ENCODE measurements at places on chromosomes 4 and X. TPM values are rescaled to one million over a fixed set of nuclear protein-coding genes. Genes with fewer than 3 reads are reported as not detected.

GRCh38 chr4:128450326-128451120, 162.9 kb upstream of the PGRMC2 start:
- no peak for DNase-seq

DNA sequence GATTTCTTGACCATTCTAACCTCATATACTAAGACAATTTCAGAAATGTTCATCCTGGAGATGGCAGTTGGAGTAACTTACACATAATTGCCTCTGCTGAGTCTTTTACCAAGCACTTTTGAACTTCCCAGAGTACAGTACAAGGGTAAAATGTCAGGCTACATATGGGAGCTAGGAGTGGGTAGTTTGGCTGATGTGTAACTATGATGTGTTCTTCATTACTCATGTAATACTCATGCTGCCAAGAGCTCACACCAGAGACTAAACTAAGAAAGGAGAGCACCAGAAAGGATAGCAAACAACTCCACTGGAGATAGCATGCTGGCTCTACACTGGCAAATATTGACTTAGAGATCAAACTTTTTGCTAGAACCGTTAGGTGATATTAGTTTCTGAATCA, 194.0 kb downstream of the PDGFRA start:
- no peak for DNase-seq

DNA sequence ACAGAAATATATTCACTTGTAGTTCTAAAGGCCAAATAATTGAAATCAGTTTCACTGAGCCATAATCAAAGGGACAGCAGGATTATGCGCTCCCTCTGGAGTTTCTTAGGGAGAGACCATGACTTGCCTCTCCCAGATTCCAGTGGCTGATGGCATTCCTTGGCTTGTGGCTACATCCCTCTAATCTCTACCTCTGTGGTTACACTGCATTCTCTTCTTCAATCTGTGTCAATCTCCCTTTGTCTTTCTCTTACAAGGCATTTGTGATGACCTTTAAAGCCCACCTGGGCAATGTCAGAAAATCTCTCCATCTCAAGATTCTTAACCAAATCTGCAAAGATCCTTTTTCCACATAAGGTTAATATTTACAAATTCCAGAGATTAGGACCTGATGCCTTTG, 260.2 kb downstream of the UNC5C start:
- DNase-seq, result no peak

GRCh38 chr4:107423677-107424405, 296.2 kb downstream of the PAPSS1 start:
- DNase-seq, result no peak

GRCh38 chrX:7132335-7133049, 15.0 kb upstream of the STS start:
- no peak for DNase-seq

DNA sequence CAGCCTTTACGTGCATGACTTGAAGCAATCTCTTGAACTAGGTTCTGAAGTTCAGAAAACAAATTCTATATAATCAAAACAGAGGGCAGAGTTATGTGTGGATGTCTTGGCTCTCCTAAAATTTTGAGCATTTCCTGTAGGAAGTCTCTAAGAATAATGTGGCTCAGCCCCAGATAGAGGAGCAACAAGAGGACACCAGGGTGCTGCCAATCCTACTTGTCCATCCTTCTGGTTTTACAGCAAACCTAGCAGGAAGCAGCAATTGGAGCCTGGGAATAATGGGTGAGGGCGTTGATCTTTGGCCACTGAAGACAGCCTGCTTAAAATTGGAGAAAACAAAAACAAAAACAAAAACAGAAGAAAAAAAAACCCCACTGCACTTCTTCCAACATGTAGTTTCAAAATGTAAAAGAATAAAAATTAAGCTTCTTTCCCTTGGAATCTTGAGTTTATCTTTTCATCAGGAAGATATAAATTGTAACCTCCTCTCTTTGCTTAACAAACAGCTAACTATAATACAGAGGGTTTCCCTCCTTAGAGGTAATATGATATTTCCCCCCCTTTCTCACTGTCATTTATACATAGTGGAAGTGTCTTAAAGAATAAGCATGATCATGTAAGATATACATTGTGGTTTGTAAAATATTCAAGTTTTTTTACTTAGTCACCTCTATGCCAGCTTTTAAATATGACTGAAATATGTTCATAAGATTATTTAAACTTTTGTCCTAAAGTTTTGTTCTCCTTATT, 130.6 kb downstream of the FBXO8 start:
- DNase-seq, result no peak

DNA sequence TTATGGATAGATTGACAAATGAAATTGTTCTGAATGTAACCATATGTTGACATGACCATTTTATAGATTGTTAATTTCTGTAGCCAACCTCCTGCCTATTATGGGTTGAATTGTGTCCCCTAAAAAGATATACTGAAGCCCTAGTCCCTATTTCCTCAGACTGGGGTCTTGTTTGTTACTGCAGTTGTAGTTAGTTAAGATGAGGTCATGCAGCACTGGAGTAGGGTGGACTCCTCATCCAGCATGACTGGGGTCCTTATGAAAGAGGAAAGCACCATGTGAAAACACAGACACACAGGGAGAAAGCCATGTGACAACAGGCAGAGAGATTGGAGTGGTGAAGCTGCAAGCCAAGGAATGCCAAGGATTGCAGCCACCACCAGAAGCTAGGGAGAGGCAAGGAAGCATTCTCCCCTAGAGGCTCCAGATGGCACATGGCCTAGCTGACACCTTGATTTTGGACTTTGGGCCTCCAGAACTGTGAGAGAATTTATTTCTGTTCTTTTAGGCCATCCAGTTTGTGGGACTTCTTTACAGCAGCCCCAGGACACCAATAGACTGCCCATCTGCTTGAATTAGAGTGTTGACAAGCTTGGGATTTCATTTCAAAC, 14.0 kb downstream of the MTM1 start:
- no peak for DNase-seq

DNA sequence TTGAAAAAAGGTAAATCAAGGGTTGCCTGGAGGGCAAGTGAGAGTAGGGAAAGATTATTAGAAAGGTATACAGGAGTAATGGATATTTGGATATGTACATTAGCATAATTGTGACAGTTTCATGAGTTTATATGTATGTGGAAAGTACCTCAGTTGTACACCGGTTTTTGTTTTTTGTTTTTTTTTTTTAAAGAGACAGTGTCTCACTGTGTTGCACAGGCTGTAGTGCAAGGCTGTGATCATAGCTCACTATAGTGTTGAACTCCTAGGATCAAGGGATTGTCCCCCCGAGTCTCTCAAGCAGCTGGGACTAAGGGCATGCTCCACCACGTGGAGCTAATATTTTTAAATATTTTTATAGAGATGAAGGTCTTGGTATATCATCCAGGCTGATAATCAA, 15.3 kb upstream of the HPGD start:
- no peak for DNase-seq

DNA sequence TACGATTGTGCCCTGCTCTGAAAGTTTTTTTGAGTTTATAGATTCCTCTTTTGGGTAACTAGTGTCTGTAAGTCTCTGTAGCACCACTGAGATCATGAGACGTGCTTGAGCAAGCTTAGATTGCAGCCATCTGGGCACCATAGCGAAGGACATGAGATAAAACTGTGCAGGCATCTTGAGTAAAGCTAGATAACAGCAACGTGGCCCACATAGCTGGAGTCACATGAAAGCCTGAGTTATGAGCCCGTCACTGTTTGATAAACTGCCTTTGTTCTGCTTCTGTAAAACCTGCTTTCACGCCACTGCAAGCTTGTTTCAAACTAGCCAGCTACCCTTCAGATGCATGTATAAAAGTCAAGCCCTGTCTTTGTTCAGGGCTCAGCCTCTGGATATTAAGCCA, 359.1 kb upstream of the CXorf51A start:
- DNase-seq, result no peak

DNA sequence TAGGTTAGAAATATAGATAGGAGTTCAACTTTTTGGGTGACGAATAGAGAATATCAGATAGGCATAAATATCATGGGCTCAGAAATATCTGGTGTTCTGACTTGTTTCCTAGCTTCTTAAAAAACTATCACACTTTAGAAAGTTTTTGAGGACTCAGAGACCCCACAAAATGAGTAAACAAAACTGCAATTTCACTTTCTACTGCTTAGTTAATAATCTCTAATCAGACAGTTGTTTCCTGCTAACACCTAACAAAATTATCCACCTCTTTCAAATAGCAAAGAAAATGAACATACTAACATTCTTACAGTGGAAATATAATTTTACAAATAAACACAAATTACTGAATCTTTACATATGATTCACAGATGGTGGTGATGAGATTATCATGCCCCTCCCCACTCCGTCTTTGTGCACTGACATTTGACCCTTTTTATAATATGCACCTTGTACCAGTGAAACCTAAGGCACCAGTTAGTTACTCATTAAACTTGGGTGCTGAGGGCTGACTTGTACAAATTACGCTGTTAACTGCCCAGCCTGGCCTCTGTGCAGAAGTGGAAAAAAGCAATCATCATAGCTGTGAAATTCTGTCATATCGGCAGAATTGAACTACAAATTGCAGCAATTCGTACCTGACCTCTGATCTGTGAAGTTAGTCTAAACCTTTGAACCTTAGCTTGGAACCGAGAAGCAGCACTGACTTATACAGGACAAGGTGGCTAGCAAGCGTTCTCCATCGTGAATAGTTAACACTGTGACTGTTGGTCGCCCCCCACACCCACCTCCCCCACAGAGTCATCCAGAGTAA, 138.7 kb downstream of the CHRNA9 start:
- no peak for DNase-seq

GRCh38 chr4:104447294-104447693, 47.4 kb downstream of the CXXC4 start:
- DNase-seq, result no peak

DNA sequence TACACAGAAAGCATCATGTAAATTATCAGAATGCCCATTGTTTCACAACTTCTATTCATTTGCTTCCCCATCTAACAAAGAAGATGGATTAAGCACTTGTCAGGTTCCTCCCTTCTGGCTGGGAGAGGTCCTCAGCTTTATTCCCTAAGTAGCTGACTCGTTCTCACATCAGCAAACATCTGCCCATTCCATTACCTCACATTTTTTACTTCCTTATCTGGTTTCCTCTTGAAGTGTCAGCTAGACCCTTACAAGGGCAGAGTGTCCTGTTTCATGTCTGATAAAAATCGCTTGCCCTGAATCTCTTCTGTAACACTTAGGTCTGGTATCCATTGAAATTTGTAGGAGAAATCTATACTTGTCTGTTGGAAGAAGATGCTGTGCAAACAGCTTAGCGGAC, 34.7 kb downstream of the TMPRSS11A start:
- DNase-seq, result no peak

GRCh38 chr4:6270636-6271121, 1.0 kb downstream of the WFS1 start:
- DNase-seq, result no peak

GRCh38 chr4:141705048-141705746, 68.8 kb downstream of the IL15 start:
- no peak for DNase-seq

DNA sequence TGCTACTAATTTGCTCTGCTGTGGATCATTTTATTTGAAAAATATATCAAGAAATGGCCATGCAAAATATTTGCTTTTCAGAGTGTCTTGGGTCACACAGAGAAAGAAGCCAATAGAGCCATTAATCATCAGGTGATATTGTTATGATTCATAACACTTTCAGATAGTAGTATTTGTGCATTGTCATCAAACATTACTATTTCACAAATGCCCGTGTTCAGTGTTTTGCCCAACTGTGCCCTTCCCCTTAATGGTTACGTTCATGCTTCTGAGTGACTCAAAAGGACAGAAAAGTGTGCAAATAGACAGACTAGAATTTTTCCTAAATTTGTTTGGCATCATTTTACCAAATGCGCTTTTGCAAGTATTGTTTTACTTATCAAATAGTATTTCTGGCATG, 46.5 kb downstream of the PHOX2B start:
- DNase-seq, result no peak

DNA sequence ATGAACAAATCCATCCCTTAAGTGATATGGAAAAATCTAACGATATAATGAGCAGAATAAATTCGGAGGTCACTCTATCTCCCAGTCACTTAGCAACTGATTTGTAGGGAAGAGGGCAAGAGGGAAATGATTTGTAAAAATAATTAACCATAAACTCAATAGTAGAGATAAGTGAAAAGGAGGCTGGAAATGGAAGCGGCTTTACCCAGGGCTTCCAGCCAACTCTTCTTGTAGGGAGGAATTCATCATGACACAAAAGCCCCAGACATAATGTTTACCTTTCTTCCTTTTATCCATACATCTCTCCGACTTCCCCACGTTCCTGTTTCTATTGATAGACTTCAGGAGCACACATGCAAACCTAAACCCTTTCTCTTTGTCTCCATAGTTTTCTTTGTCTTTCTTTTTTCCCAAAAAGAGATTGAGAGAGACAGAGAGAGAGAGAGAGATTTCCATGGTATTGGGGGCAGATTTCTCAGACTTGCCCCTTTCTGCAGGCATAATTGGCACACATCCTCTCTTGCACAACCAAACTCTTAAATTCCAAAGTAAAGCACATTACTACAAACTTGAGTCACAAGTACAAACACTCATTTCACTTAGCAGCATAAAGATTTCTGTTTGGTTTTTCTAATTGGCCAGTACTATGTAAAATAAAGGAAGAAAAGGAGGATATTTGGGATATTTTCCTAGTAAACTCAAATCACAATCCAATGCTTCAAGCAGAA, 140.9 kb downstream of the MAPK10 start:
- DNase-seq, result no peak

- DNase-seq, result no peak
Measured at GRCh38 chrX:42759881-42760280, 18.1 kb downstream of the PPP1R2C start.

GRCh38 chr4:101102114-101102742, 245.1 kb downstream of the PPP3CA start:
- no peak for DNase-seq

GRCh38 chrX:9670136-9670814, 95.4 kb downstream of the GPR143 start:
- DNase-seq, result no peak

GRCh38 chr4:25481648-25482047, 104.6 kb downstream of the ANAPC4 start:
- no peak for DNase-seq

GRCh38 chrX:38578167-38578566, 16.8 kb downstream of the TSPAN7 start:
- DNase-seq, result no peak

Gene PRSS12
- total RNA-seq, result 7.1 TPM

Gene SETD7
- total RNA-seq, result 3.4 TPM

Gene GPR173
- total RNA-seq, result 5.8 TPM

Gene ODAPH
- not detected for total RNA-seq

Gene GAGE13
- not detected for total RNA-seq

Gene LRIT3
- 0.21 TPM for total RNA-seq

Gene SLC6A8
- 98.5 TPM for total RNA-seq

Gene F8A3
- total RNA-seq, result 0.60 TPM
